ENCODE measurements at places on chromosomes 6 and 20. TPM values are rescaled to one million over a fixed set of nuclear protein-coding genes. Genes with fewer than 3 reads are reported as not detected.

RHAG gene
- not detected for total RNA-seq

- no peaks in the 10 kb centered on the region for H3K27me3 ChIP-seq
- no peak overlapping the region for H3K4me3 ChIP-seq
- H3K27ac ChIP-seq = no peak overlapping the region
These were observed 11.5 kb downstream of the SDC4 start for GRCh38 chr20:45336530-45337366.

DNA sequence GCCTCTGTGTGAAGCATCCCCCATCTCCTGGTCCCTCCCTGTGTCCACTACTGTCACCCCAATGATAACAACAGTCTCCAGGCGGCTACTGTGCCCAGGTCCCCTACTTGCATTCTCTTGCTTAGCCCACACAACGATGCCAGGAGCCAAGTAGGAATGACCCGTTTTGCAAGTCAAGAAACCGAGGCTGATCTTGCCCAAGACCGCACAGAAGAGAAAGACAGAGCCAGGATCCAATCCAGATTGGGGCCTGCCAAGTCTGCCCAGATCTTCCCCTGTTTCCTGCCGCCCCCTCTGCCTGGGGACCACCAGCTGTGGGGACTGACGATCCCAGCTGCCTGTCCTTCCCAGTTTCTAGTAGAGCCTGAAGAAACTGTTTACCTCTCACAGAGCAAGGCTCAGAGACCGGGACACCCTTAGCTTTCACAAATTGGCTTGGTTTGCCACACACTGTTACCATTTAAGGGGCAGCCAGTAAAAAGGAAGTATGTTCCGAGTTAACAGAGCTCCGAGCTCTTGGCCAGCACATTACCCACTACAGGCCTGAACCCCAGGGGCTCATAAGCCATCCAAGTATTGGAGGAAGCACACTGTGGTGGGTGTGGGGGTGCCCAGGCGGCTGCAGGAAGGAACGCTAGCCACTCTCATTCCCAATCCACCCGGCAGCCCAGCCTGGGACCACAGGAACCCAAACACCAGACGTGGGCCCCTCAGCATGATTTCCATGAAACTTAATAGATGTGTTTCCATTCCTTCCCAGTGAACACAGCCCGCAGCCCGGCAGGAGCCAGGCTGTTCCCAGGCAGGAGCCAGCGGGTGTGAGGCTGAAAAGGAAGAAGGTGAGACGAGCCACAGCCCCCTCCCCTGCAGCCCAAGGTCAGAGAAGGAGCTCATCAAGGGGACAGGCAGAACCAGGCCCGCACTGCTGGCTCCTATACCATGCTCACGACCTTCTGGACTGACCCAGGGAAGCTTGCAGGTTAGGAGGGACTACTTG lies 7.9 kb downstream of the KIAA1755 start:
- DNase-seq = no peak
- no peaks in the 10 kb centered on the region for H3K36me3 ChIP-seq
- H3K4me1 ChIP-seq = no peaks in the 10 kb centered on the region

DNA sequence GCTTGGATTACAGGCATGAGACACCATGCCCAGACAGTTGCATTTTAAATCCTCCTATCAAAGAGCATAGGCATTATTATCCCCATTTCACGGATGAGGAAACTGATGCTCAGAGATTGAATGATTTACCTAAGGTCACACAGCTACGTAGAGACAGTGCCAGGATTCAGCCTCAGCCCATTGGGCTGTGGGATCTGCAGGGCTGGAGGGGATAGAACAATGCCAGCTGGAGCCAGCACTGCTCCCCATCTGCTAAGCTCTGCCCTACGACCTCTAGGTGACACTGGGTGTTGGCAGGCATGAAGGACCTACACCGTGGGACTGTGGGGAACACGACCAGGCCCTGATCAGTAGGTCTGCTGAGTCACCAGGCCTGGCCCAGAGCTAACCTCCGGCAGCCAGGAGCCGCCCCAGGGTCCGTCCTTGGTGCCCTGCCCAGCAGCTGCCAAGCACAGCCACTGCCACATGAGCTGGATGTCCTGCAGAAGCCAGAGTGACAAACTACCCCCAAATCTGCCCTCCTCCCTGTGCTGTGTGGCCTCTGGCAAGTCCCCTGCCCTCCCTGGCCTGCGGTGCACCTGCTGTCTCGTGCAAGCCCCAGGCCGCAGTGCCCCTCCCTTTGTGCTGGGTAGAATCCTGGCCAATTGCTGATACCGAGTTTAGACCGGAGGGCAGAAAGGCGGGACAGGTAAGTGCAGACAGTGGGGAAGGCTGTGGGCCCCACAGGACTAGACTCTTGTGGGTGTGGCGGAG lies 47.6 kb upstream of the PTGIS start:
- DNase-seq = no peak
- no peak overlapping the region for H3K27ac ChIP-seq
- H3K27me3 ChIP-seq = no peaks in the 10 kb centered on the region
- no peak overlapping the region for H3K4me3 ChIP-seq
- H3K4me1 ChIP-seq = peaks cover 7% of the 10 kb centered on the region

- H3K36me3 ChIP-seq = no peaks in the 10 kb centered on the region
- no peak overlapping the region for H3K4me3 ChIP-seq
- no peak overlapping the region for H3K27ac ChIP-seq
- peaks cover 20% of the 10 kb centered on the region for H3K27me3 ChIP-seq
These were observed 12.8 kb downstream of the NHSL1 start for GRCh38 chr6:138486249-138487101.
